Peyer's patch (tissue), 4 donors: ENCODE measurements at places on chromosomes 5 and 9.
A peak's percentile ranks its signal among the peaks of the same experiment; 100 is the strongest.

DNA sequence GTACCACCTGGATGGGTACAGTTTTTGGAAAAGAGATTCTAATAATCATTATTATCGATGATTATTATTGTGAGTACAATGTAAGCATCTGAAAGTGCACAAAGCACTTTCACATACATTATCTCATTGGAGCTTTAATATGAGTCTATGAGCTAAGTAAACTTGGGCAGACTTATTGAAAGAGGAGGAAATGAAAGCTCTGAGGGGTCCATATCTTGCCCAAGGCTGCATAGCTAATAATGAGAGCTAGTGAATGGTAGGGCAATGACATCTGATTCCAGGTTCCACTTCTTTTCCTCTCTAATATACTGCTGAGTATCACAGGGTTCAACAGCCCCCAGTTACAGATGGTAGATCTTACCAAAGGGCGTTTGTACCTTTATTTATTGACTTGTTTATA lies 26.1 kb downstream of the TIMD4 start:
- DNase-seq, result no peak

GRCh38 chr9:12368569-12368968 lies 324.6 kb upstream of the TYRP1 start:
- no peak for DNase-seq

GRCh38 chr5:58107704-58108103 lies 352.2 kb downstream of the PLK2 start:
- no peak for DNase-seq

DNA sequence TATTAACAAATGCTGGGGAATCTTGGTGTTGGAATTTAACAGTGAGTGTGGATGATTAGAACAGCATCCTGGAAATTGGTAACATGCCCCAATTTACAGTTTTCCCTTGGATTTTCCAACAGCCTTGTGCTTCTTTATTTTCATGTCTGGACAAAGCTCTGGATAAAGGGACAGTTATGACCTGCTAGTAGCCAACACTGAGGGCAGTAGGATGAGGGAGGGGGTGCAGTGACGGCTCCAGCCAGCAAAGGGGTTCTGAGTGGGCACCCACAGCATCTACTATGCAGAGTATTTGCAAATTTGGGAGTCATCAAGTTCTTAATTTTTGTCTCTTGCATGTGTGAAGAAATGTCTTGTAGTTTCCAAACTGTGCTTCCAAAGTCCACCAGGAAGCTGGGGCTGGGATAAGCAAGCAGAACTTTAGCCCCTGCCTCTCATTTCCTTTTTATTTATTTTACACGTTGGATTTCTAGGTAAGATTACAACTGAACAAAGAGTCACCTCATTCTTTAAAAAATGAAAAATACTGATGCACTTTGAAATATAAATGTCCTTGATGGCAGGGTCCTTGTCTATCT lies 63.0 kb upstream of the SELENOP start:
- DNase-seq, result no peak

DNA sequence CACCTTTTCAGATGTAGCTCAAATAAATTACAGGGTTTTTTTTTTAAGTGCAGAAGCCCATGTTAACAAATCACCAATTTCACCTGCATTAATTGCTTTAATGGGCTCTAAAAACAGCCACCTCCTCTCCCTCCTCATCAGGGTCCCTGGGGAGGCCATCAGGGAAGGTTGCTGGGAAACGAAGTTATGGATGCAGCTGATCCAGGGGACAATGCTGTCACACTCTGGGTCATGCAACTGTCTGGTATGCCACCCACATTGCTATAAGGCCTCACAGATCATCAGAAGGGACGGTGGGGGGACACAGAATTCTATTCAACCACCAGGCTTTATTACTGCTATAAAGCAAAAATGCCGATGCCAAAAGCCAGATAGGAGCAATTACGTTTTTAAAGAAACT lies 9.3 kb downstream of the WHRN start:
- no peak for DNase-seq

DNA sequence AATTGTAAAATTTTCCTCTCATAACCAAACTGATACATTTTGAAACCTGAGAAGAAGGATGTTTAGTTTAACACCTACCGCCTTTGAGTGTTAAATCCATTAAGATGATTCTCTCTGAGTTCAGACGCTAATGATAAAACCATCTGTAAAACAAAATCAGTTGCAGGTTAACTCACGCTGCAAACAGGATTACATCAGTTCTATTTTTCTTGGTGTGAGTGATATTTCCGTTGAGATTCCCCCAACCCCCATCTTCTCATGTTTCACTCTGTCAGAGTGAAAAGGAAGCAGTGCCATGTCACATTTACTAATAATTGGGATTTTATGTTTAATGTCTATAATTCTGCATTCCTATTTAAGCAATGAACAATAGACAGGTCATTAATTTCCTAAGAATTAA lies 146.5 kb downstream of the FANCC start:
- no peak for DNase-seq

DNA sequence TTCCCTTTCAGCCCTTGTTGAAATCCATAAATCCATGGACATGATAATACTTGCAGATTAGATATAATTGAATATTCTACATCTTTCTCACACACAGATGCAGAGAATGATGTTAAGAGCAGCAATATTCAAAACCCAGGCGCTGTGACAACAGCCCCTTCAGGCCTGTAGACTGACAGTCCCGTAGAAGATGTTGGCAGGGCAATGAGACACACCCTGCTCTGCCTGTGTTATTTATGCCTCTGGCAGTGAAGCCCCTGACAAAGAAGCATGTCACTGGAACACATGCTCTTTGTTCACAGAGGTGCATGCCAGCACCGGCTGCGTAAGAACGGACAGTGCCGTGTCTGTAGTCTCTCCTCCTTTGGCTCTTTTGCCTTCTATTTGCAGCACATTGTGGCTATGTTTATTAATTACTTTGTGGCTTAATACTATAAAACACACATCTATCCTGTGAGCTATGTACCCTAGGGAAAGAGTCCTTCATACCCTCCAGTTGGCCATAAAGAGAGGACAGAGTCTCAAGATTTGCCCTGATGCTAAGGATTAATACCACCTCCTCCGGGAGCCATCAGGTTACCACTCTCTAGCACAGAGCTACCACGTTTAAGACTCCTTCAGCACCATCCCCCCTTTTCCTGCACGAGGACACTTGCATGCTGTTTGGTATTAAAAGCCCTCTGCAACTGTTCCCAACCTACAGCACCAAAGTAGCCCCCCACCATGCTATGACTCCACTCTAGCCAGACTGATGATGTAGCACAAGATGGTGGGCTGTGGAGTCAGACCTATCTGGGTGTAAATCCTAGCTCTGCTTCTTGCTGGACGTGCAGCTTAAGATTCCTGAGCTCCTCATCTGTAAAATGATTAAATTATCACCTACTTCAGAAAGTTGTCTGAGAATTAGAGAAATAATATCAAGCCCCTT lies 2.0 kb upstream of the ANP32B start:
- DNase-seq, result no peak

GRCh38 chr5:103918668-103919367 lies 356.2 kb upstream of the NUDT12 start:
- no peak for DNase-seq

GRCh38 chr9:22165144-22165543 lies 156.0 kb upstream of the CDKN2B start:
- no peak for DNase-seq

DNA sequence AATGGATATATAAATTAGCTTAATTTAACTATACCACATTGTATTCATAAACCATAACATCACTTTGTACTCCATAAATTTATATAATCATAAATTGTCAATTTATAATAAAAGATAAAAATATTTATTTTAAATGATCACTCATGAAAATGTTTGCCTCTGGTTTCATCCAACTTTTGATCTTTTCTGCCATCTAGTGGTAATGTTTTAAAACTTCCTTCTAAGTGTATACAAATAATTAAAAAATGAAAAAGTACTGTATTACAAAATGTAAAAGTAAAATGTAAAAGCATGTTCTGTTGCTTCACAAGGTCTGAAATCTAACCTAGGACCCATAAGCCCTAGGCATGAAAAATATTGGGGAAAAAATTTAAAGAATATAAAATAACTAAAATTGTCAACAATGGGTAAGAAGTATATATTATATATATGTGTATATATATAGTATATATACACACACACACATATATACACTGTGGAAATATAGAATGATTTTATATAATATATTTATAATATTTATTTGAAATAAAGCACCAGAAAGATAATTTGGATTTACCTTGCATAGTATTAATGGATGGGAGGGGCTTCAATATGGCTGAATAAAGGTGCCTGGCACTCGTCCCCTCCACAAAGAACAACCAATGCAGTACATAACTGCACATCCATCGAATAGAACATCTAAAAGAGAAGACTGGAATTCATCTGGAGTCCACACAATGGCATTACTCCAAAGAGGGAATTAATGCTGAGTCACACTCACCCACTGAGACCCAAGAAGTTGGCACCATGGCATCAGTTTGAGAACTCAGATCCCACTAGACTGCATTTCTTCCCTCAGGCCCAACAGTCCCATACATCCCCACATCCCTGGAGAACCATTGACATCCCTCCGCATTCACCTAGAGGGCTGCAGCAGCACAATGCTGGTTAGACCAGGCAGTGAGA lies 32.5 kb downstream of the ANXA1 start:
- DNase-seq, result no peak

- DNase-seq, result no peak
Observed at GRCh38 chr5:117102591-117102990, 528.0 kb upstream of the SEMA6A start.

GRCh38 chr5:127865273-127865672 lies 162.1 kb downstream of the CCDC192 start:
- DNase-seq, result no peak

- no peak for DNase-seq
Observed at GRCh38 chr5:76787237-76787636, 31.6 kb upstream of the F2RL1 start.

GRCh38 chr5:165101709-165102108 lies 1596.3 kb downstream of the MAT2B start:
- DNase-seq, result no peak

DNA sequence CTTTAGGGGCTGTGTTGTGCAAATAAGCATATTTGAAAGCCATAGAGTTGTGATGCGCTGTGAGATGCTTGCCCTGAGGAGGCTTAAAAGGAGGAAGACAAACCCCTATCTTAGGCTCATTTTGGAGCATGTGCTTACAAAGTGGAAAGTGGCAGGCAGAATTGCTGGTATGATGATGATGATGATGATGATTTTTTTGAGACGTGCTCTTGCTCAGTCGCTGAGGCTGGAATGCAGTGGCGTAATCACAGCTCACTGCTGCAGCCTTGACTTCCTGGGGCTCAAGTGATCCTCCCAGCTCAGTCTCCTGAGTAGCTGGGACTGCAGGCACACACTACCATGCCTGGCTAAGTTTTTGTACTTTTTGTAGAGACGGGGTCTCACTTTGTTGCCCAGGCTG lies 1.7 kb downstream of the CNOT8 start:
- peak; percentile 29 for DNase-seq

- peak; percentile 18 for DNase-seq
Observed at GRCh38 chr5:172076761-172077244, 70.4 kb upstream of the FBXW11 start.

DNA sequence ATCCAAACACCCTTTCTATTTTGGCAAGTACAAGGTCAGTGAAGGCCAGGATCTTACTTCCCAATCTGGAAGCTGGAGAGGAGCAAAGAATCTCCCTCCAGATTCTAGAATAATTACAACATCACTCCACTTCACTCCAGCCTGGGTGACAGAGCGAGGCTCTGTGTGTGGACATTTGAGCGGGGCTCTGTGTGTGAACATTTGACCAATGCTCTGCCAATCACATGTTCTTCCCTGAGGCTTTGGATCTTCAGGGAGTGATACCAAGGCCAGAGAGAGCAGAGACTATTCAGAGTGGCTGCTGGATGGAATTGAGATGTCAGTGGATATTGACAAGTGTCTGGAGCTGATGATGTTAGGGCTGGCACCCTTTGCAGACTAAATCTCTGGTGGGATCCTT lies 24.7 kb upstream of the ANKRD34B start:
- DNase-seq, result no peak

DNA sequence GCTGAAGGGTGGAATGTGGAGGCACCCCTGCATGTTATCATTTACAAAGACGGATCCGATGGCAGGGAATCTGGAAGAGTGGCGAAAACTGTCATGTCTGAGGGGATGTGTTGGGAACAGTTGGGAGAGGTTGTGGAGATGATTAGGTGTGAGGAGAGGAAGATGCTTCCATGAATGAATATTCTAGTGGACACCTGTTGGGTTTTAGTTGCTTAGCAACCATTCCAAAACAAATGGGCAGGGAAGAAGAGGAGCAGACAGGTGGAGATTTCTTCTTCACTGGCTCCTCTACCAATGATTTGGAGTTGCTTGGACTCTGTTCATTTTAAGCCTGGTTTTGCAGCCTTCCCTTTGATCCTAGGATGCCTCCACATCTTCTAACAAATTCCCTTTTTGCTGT lies 465.3 kb upstream of the CLINT1 start:
- no peak for DNase-seq

DNA sequence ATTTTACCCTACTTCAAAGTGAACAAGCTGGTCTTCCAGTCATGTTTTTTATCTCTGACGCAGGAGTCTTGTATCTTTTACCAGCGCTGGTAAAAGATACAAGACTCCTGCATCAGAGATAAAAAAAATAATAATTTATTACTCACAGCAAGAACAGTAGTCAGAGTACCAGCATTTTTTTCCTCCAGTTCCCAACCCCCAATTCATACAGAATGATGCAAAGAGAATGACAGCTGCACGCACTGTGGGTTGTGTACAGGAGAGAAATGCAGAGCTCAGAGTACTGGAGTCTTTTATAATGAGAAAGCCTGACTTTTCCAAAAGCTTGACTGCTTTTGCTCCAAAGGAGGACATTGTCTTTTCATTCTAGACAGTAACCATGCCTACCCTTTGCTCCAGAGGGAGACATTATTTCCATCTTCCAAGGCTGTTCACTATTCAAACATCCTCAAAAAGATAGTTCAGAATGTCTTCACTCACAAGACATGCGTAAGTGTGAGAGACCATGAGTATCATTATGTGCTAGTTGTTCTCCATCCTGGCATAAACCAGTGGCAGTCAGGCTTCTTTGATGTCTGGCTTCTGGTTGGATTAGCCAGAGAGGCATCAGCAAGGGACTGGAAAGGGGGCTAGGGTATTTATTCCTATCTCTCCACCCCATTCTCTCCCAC lies 14.3 kb upstream of the RANBP6 start:
- DNase-seq, result no peak

DNA sequence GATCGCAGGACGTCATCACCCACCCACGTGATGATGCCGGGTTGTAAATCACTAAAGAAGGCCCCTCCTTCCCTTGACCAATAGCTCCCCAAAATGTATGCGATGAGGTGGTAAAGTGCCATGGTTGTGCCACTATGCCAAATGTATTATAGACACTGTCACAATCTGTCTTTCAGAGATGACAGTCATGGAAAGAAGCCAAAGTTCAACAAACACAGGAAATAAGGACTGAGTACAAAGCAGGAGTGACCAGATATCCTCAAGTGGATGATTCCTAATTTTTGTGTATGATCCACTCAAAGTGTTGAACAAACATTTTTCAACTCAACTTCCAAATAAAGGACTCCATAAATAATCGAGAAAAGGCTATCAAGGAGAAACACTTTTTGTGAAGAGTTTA lies 12.5 kb downstream of the GLIS3 start:
- DNase-seq, result no peak
